RCC 7860 (cell line): ENCODE measurements at places on chromosomes 12 and 14.

GRCh38 chr14:53845813-53846693 lies 110.6 kb downstream of the BMP4 start:
- DNase-seq, result no peak

- no peak for DNase-seq
Measured at GRCh38 chr12:57033431-57033830, 16.5 kb downstream of the MYO1A start.

GRCh38 chr12:53492830-53493609 lies 6.2 kb downstream of the MAP3K12 start:
- DNase-seq, result peak; percentile 60

DNA sequence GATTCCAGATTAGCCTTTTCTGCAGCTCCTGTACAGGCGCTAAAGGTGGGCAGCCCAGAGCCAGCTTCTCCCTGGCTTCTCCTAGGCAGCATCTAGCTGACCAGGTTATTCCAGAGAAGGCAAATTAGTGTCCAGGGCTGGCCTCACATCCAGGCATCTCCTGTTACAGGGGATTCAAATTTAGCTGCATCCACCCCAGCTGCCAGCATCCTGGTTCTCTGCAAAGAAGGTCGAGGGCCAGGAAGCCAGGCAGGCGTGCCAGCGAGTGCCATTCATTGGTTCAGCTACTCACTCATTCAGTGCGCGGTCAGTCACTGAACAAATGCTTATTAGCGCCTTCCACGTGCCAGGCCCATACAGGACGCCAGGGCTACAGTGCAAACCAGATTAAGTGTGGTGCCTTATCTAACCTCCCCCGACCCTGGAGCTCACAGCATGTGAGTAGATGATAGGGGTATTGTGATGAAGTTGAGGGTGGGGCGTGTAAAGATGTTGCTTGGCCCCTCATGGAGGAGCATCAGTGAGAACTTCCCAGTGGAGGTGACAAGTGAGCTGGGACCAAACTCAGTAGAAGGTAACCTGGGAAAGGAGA lies 15.7 kb upstream of the FAM222A start:
- no peak for DNase-seq

DNA sequence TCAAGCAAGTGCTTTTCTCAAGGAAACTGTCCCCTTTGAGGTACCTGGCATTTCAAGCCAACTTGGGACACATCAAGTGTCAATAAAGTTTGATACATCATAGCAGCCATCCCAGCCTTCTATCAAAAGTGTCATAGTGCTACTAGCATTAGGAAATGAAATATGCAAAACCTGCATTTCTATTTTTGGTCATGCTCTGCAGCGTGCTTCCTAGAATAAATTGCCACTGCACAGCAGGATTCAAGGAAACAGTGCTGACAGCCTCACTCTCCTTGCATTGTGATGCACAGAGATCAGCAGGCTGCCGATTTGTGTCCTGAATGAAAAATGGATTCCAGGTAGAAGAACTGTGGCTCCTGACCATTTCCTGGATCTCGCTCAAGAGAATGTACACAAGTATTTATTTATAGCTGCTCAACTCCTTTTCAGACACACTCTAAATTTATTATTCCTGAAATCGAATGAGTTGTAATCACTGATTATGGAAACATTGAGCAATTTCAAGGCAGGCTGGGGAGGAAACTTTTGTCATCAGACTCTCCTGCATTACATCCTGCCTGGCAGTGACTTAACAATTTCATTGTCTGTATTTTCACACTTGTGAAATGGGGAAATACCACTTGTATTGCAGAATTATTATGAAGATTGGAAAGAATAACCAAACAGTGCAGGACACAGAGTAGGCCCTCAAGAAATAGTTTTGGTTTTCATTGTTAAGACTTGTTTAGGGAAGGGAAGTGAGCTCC lies 120.9 kb downstream of the SLC38A6 start:
- no peak for DNase-seq
